ENCODE measurements at places on chromosomes 2 and 18.

DNA sequence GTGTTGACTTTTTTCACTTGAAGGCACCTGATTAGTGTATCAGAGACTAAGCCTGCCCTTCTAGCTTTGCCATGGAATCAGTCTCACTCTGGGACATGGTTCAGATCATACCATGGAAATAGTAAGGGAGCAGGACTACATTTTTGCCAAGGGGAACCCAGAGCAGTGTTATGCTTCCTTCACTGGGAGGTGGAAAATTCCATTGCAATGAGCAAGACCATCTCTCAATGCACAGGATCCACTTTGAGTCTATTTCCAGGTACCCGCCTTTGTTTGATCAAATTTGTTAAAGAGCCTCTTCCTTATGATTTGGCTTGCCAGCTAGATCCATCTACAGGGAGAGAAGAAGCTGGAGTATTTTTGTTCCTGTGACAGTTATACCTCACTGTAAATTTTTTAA, 395.8 kb downstream of the MTX2 start:
- no peak for DNase-seq

DNA sequence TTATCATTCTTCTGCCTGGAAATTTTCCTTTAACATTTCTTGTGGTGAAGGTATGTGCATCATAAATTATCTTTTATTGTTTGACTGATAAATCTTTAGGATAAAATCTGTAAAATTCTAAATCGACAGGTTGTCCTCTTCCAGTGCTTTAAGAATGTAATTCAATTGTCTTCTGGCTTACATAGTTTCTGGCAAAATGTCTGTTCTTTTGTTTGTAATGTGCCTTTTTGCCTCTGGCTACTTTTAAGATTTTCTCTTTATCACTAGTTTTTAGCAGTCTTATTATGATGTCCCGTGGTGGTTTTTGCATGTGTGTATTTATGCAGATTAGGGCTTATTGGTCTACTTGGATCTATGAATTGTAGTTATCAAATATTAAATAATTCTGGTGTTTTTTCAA, 203.6 kb upstream of the COPS8 start:
- DNase-seq, result no peak

GRCh38 chr2:230944123-230944653, 19.1 kb upstream of the GPR55 start:
- DNase-seq, result peak; percentile 74

- no peak for DNase-seq
Measured at GRCh38 chr2:109415581-109416013, 198.2 kb downstream of the SEPTIN10 start.

DNA sequence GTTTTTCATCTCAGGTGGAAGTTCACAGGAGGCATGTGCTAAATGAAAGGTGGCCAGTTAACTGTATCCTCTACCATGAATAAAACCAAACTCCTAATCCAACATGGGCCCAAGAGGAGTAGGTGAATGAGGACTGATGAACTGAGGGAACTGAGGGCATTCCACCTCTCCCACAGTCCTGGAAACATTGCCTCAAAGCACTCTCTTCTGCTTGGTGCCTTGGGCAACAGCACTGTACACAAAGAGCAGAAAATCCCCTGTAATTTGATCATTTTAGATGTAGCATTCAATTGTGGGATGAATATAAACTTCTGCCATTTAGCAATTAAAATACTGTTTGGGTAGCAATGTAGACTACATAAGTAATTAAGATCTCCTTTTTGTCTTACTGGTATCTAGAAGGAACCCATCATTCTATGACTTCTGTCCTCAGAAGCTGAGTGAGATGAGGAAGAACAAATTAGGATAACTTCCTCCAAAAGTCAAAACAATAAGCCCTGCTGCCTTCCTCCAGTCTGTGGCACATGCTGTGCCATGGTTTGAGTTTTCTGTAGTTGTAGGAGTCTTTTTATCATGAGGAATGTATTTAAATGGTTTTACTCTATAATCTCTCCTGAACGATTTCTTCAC, 86.7 kb upstream of the ZEB2 start:
- DNase-seq, result no peak

DNA sequence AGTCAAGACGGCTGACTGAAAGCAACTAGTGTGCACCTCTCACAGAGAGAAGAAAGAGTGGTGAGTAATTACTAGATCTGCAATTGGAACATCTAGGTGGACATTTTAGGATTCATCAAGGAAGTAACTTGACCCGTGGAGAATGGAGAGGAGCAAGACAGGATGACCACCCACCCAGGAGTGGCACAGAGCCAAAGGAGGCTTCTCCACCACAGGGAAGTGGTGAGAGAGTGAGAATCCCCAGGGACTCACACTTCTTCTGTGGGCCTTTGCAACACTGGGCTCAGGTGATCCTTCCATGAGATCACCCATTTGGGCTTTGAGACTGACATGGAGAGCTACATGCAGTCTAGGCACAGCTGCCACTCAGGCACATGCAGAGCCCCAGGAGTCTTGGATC, 132.8 kb upstream of the GALNT5 start:
- no peak for DNase-seq

DNA sequence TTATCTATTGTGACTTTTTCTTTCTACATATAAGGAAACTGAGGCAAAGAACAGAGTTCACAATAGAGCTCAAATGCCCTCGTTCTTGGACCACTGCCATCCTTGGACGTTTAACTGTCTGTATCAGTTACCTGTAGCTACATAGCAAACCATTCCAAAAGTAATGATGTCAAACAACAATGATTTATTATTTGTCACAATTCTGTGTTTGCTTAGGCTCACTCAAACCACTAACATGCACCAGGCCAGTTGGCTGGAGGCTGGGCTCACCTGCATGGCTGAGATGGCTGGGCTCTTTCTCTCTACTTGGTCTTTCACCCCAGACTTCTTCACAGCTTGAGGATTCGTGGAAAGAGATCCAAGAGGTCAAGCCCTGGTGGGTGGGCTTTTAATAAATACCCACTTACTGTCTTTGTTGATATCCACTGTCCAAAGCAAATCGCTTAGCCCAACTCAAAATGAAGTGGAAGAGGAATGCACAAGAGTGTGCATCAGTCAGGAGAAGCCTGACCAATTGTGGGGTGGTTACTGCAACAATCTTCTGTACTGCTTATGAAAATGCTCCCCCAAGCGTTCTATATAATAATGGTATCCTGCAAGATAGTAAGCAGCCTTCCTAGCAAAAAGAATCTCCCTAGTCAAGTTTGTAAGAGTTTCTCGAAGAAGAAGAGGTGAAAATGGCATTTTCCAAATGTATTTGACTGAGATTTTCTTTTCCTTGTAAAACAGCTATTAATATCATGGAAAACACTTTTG, 163.5 kb upstream of the NT5C1B start:
- no peak for DNase-seq

DNA sequence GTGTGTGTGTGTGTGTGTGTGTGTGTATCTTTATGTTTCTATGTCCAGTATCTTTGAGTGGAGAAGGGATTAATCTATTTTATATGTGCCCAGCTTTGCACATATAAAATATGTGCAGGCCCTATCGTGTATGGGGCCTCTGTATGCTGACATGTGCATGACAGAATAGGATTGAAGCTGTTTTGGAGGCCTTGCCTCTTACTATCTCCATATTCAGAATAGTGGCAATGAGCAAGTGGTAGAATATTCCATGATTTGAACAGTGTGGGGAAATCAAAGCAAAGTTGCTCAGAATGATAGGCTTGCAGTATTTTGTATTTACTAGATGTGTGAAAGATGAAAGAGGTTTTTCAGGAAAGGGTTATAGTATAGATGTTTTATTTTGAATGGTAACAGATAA, 480.8 kb downstream of the XIRP2 start:
- no peak for DNase-seq

DNA sequence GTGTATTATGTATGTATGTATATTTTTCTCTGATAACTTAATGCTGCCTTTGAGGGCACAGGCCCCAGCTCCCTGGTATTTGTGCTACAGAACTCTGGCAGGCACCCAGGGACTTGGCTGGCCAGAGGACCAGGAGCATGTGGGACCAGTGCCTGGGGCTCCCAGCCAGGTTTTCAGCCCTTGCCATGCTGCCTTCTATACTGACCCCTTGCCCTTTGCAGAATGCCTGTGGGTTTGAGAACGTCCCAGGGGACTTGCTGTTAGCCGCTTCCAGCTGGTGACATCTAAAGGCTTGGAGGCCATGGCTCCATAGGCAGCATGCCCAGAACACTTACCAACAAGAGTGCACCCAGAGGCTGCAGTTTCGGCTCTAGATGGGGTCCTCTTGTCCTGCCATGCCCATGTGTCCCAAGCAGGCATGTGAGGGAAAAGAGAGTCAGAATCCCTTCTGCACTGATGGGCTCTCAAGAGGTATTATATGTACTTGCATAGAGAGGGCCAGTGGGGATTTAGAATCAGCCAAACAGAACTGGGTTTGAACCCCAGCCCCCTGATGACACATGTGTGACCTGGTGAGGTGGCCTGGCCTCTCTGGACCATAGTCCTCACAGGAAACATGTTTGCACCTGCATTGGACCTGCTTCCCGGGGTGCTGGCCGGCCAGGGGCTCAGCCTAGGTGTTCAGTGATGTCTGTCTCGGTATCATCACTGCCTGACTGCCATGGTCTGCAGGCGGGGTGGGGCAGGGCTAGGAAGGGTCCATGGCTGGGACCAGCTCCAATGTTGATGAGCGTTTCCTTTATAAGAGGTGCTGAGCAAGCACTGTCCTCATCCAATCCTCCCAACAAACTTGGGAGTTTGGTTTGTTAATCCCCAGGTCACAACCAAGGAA, 119.2 kb upstream of the FHL2 start:
- no peak for DNase-seq

- no peak for DNase-seq
Measured at GRCh38 chr2:218837495-218837894, 5.9 kb upstream of the PRKAG3 start.

DNA sequence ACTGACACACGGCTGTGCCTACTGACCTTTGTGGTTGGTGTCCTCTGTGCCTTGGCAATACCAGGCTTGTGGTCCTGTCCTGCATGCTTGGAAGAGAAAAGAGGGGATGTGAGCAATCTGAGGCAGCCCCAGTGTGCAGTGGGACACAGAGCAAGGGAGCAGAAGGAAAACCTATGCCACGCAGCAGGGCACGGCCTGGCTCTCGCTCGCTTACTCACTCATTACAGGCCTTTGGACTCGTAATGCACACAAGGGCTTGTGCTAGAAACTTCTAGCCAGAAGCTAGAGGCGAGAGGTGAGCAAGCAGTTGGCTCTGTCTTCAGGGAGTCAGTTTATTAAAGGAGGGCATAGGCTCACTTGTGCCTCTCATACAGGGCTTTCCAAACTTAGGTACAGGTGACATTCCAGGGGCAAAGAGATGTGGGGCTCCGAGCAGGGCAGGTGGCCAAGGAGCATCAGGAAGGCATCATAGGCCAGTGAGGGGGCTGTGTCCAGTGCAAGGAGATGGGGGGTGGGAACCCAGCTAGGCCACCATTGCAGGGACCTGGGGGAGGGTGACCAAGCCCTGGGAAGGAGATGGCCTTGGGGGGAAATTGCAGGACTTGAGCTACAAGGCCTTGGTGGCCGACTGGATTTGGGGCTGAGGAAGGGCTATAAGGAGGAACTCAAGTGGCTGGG, 100.8 kb downstream of the DYSF start:
- no peak for DNase-seq

DNA sequence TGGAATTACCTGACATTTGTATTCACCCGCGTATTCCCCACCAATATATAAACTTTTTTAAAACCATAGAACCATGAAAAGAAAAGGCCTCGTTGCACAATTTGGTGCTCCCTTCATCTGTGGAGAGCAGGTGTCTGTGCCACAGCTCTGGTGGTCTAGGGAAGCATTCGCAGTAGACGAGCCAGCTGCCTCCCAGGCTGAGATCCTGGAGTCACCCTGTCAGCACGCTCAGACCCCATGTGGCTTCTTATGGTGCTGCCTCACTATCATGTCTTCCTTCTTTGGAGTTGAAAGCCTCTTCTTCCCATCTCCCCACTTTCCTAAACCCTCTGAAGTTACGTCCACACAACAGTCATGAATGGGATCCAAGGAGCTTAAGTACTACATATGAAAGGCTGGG, 38.4 kb upstream of the ACKR3 start:
- DNase-seq, result no peak

DNA sequence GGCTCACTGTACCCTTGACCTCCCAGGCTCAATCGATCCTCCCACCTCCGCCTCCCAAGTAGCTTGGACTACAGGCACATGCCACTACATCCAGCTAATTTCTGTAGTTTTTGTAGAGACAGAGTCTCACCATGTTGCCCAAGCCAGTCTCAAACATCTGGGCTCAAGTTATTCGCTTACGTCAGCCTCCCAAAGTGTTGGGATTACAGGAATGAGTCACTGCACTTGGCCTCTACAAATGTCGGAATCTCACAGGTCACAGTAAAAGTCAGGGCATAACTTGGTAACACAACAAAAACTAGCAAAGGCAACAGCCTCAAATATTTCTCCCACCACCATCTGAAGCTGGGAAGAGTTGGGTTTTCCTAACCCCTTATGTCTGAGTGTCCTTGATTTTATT, 25.3 kb downstream of the SCG2 start:
- no peak for DNase-seq

DNA sequence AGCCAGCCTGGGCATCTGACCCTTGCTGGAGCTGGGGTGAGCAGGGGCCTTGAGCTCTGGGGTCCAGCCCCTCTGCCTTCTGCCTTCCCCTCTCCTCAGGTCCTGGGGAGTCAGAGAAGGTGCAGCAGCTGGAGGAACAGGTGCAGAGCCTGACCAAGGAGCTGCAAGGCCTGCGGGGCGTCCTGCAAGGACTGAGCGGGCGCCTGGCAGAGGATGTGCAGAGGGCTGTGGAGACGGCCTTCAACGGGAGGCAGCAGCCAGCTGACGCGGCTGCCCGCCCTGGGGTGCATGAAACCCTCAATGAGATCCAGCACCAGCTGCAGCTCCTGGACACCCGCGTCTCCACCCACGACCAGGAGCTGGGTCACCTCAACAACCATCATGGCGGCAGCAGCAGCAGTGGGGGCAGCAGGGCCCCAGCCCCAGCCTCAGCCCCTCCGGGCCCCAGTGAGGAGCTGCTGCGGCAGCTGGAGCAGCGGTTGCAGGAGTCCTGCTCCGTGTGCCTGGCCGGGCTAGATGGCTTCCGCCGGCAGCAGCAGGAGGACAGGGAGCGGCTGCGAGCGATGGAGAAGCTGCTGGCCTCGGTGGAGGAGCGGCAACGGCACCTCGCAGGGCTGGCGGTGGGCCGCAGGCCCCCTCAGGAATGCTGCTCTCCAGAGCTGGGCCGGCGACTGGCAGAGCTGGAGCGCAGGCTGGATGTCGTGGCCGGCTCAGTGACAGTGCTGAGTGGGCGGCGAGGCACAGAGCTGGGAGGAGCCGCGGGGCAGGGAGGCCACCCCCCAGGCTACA, 3.8 kb downstream of the EMILIN1 start:
- no peak for DNase-seq

GRCh38 chr18:9824474-9824832, 61.3 kb upstream of the TXNDC2 start:
- DNase-seq, result no peak

DNA sequence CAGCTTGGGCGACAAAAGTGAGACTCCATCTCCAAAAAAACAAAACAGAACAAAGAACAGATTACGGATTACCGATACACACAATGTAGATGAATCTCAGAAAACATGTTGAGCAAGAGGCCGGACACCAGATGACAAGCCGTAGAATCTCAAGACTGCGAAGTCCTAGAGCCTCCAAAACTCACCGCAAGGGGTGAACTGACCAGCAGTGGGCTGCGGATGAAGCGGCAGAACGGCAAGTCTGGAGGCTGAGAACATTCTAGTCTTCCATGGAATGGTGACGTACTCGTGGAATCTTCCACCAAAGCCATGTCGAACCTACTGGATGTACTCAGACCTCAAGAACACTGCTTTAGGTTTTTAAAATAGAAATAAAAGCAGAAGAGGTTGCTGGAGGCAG, 198.8 kb downstream of the NDUFA10 start:
- DNase-seq, result no peak

- DNase-seq, result no peak
Measured at GRCh38 chr18:11027862-11028261, 121.5 kb downstream of the PIEZO2 start.

GRCh38 chr2:143171817-143172216, 42.6 kb downstream of the ARHGAP15 start:
- no peak for DNase-seq

Data from activated naive CD4-positive, alpha-beta T cell treated with Interleukin-2 at 50 U/mL for 16 hours (primary cell).